Choroid plexus epithelial cell (primary cell): ENCODE measurements at places on chromosomes 6 and 20.
A peak's percentile ranks its signal among the peaks of the same experiment; 100 is the strongest.

- DNase-seq, result peak; percentile 42
Observed at GRCh38 chr6:20564269-20564668, 30.0 kb downstream of the CDKAL1 start.

- no peak for DNase-seq
Observed at GRCh38 chr6:157864185-157864761, 41.2 kb downstream of the SNX9 start.

DNA sequence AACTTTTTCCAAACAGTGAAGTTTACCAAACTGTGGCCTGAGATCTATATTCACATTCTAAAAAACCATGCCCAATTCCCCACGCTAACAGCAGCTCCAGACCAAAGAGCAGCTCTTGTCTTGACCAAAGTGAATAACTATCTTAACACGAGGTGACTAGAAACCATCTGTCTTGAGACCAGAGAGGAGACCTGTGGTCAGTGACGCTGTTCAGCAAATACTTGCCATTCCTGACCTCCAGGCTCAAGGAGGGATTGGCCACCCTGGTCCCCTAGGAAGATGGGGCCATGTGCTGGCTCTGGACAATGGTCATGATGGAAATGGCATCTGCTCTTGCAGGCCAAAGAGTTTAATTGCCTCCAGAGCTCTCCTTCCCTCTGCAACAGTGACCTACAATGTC, 104.4 kb upstream of the CD93 start:
- no peak for DNase-seq

GRCh38 chr6:125533710-125534397, 215.6 kb upstream of the HEY2 start:
- no peak for DNase-seq

GRCh38 chr6:74448850-74449249, 752.8 kb downstream of the CD109 start:
- DNase-seq, result no peak

GRCh38 chr6:80434691-80435350, 328.4 kb downstream of the BCKDHB start:
- DNase-seq, result no peak
